Stimulated activated CD8-positive, alpha-beta memory T cell treated with anti-CD3 and anti-CD28 coated beads, Interleukin-4, amount 100 ng/mL, for 24 hours (primary cell): ENCODE measurements at places on chromosomes 4 and X.

- no peak for DNase-seq
These were observed 62.1 kb downstream of the FUNDC1 start for GRCh38 chrX:44480591-44480990.

DNA sequence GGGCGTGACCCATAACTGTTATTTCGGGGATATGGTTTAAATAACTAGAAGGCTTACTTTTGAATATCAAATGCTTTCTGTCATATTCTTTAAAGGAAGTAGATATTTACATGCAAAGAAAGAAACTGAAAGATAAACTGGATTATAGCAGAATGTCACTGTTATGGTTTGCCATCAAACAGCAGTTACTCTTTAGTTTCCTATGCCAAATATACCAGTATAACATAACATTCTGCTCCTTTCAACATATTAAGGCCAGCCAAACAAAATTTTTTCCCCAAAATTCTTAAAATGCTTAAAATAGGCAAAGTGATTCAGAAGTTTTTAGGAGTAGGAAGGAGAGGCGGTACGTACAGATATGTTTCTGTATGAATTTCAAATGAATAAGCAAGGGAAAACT lies 27.0 kb downstream of the KDM6A start:
- DNase-seq = no peak

GRCh38 chrX:8364369-8365141 lies 100.1 kb upstream of the VCX3B start:
- DNase-seq = no peak

- DNase-seq = no peak
These were observed 39.4 kb downstream of the PDE5A start for GRCh38 chr4:119589165-119589564.

DNA sequence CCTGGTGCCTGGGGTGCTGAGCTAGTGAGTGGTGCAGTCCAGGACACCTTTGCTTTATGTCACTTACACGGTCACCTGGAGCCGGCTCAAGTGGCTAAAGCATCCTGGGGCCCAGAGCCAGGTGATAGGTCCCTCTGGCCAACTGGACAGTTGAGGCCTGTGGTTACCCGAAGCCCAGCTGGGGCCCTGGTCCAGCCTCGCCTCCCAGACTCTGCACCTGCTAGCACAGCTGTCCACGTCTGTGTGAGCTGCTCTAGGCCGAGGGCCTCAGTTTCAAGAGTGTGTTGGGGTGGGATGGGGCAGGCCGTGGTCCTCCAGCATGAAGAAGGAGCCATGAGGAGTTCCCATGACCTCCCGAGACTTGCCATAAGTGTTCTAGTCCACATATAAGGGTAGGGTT lies 7.7 kb upstream of the ADD1 start:
- no peak for DNase-seq

GRCh38 chr4:156732634-156733033 lies 239.0 kb downstream of the PDGFC start:
- no peak for DNase-seq

DNA sequence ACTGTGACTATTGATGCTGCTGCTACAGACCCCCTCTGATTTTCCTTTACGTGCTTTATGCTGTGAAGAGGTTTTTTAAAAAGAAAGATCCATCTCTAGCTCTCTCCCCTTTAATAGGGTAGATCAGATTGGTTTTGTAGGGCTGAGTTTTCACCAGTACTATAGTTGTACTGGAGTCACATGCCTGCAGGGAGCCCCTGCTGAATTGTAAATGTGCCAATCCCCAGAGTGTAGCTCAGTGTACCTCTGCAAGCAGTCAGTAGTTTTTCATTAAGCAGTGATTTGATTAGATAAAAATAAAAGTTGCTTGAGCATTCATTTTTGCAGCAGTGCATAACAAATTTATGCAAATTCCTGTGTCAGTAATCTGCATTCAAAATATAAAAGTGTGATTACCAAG lies 179.2 kb downstream of the IL1RAPL2 start:
- no peak for DNase-seq

GRCh38 chrX:147737690-147738089 lies 174.0 kb upstream of the FMR1 start:
- DNase-seq = no peak

- DNase-seq = no peak
These were observed 37.7 kb downstream of the ARHGAP24 start for GRCh38 chr4:85512446-85513205.

DNA sequence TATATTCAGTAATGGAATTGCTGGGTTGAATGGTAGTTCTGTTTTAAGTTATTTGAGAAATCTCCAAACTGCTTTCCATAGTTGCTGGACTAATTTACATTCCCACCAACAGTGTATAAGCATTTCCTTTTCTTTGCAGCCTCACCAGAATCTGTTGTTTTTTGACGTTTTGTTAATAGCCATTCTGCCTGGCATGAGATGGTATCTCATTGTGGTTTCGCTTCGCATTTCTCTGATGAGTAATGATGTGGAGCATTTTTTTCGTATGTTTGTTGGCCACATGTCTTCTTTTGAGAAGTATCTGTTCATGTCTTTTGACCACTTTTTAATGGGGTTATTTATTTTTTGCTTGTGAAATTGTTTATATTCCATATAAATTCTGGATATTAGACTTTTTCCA lies 13.6 kb upstream of the MAGED4B start:
- DNase-seq = no peak

GRCh38 chr4:155122382-155122781 lies 86.1 kb upstream of the NPY2R start:
- DNase-seq = no peak
